ENCODE measurements at places on chromosomes 12 and 14.
A peak's percentile ranks its signal among the peaks of the same experiment; 100 is the strongest.

DNA sequence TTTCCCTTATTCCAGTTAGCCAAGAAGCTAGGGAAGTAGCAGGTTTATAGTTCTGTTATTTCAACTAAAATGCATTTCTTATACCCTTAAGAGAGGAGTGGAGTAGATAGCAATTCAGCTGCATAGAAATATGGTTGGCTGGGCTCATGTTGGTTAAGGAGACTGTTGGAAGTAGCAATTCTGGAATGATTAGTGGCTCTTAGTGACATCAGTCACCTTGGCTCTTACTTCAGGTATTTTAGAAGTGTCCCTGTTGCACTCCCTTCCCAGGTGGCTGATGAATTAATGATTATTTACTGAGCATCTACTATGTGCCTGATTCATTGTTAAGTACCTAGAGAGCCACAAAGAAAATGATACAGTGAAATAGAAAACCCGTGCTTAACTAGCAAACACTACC lies 128.1 kb downstream of the MGST1 start:
- no peak for DNase-seq

DNA sequence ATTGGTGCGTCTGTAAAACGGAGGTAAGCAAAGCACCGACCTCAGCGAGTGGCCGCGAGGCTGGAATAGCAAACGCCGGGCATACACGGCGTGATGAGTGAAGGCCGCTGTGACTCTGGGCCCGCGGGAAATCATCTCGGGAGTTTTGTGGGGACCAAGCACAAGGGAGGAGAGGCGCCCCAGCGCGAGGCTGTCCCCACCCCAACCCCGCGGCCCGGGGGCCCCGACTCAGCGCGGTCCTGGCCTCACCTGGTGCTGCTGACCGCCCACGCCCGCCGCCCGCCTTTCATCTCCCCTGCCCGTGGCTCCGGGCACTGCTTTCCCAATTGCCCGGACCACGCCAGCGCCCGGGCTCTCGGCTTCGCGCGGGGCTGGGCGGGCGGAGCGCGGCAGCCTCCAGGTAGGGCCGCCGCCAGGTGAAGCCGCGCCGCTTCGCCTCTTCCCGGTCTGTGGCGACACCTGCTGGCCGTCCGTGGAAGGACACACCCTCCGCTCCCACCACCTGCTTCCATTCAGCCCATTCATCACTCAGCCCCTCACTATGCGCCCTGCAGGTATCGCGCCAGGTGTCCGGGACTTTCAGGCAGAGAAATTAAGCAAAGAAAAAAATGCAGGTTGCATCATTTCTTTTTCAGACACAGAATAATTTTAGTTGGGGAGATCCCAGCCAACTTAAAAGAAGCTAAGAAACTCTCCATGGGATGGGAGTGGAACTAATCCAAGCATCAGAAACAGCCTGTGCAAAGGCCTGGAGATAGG lies 360.4 kb downstream of the MED13L start:
- DNase-seq = peak; percentile 67

GRCh38 chr14:26522967-26523366 lies 74.9 kb downstream of the NOVA1 start:
- no peak for DNase-seq

DNA sequence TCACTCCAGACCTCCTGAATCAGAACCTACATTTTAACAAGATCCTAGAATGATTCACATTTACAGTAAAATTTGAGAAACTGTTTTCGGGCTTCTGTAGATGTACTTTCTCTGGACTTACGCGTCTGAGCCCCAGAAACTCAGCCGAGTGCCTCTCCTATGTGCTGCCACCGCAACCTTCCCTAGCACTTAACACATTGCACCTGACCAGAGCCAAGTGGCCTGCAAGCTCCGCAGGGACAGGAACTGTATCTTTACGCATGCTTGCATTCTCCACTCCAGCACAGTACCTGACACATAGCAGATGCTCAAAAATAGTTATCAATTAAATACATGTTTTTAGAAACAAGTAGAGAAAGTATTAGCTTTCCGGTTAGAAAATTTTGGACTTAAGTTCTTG lies 1.2 kb downstream of the SMCO2 start:
- DNase-seq = no peak
